ENCODE measurements at places on chromosomes 13 and 19.
A peak's percentile ranks its signal among the peaks of the same experiment; 100 is the strongest.

DNA sequence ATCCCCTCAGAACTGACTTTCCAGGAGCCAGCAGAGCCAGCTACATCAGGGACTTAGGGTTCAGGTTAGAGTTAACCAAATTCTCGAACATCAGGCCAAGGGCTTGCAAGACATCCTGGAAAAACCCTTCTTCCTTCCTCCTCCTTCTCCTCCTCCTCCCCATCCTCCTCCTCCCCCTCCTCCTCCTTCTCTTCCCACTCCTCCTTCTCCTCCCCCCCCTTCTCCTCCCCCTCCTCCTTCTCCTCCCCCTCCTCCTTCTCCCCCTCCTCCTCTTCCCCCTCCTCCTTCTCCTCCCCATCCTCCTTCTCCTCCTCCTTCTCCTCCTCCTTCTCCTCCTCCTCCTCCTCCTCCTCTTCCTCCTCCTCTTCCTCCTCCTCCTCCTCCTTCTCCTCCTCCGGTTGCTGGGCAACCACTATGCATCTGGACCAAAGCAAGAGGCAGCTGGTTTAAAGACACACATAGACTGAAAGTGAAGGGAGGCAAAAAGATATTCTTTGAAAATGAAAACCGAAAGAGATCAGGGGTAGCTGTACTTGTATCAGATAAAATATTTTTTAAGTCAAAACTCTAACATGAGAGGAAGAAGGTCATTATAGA lies 5.9 kb upstream of the CCL25 start:
- H3K4me1 ChIP-seq = peaks cover 9% of the 10 kb centered on the region
- no peak for DNase-seq
- H3K4me3 ChIP-seq = no peak overlapping the region
- no peak overlapping the region for H3K27ac ChIP-seq

DNA sequence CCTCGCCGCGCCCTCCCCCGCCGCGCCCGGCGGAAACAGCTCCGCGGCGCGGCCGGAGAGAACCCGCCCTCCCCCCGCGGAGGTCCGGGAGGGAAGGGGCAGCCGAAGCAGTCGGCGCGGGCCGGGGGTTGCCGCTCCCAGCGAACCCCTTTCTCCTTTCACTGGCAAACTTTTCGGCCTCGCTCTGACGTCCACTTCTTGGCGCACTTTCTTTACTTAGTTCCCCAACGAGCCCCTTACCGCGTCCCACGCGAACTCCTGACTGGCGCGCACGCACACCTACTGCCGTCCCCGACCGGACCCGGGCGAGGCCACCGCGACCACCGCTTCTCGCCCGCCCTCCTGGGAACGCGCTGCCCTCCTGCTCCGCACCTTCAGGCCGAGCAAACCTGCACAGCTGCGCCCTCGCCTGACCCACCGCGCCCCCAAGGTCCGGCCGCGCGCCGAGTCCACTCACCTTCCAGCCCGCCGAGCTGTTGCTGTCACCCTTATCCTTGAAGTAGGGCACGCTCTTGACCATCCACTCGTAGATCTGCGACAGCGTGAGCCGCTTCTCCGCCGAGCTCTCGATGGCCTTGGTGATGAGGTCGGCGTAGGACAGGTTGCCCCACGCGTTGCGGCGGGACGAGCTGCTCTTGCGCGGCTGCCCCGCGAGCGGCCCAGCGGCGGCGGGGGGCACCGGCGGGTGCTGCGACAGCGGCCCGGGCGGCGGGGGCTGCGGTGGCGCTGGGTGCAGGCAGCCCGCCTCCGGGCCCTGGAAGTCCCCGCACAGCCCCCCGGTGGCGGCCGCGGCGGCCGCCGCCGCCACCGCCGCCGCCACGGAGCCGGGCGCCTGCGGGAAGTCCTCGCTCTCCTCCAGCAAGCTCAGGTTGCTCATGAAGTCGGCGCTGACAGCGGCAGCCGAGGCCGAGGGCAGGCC lies 1.1 kb downstream of the FOXO1 start:
- peak overlapping the region; percentile 96 for H3K27ac ChIP-seq
- H3K36me3 ChIP-seq = peaks cover 2% of the 10 kb centered on the region
- H3K4me1 ChIP-seq = peaks cover 26% of the 10 kb centered on the region
- H3K27me3 ChIP-seq = no peaks in the 10 kb centered on the region

DNA sequence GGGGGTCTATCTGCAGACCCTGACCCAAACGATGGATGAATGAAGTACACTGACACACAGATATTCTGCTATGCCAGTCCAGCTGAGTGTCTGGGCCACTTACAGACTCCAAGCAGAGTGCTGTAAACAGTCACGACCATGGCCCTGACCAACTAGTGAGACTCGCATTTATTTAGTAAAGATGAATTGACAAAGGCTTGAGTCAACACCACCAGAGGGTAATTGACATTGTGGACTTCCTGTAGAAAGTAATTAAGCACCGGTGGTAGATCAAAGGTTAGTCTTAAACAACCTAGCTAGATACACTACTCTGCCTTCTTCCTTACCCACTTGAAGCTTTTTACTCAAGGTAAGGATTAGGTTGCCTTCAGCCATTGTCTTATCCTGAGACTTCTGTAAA lies 63.4 kb upstream of the KPNA3 start:
- DNase-seq = no peak
- no peak overlapping the region for H3K27ac ChIP-seq
- H3K27me3 ChIP-seq = peaks cover 12% of the 10 kb centered on the region

GRCh38 chr13:74674720-74675119 lies 540.5 kb upstream of the KLF12 start:
- H3K27ac ChIP-seq = no peak overlapping the region
- H3K27me3 ChIP-seq = peaks cover 22% of the 10 kb centered on the region
- H3K36me3 ChIP-seq = no peaks in the 10 kb centered on the region
- no peaks in the 10 kb centered on the region for H3K4me1 ChIP-seq
- no peak for DNase-seq

- H3K4me1 ChIP-seq = peaks cover 39% of the 10 kb centered on the region
- H3K36me3 ChIP-seq = peaks cover 24% of the 10 kb centered on the region
- peak overlapping the region; percentile 39 for H3K4me3 ChIP-seq
- H3K27me3 ChIP-seq = no peaks in the 10 kb centered on the region
- DNase-seq = no peak
Observed at GRCh38 chr13:48265217-48265815, 32.3 kb downstream of the ITM2B start.
